CD4-positive, alpha-beta T cell treated with Interleukin-1 beta for 1 hour (primary cell): ENCODE measurements at places on chromosomes 3 and 15.

DNA sequence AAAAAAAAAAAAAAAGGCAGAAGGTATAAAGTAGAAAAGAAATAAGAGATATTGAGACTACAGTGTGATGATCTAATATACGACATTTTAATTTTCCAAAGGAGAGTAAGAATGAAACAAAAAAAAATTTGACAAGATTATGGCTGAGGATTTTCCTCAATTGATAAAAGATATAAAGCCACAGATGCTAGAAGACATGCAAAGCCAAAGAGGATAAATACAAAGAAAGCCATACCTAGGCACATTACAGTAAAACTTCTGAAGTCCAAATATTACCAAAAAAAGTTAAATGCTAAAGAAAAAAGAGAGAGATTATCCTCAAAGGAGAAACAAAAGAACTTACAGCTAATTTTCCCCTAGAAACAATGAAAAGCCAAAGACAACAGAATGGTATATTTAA, 20.3 kb upstream of the SUSD5 start:
- no peak for DNase-seq

- no peak for DNase-seq
These were observed 203.4 kb downstream of the TBC1D2B start for GRCh38 chr15:77874063-77874462.

- no peak for DNase-seq
These were observed 215.7 kb upstream of the CFAP20DC start for GRCh38 chr3:59265566-59265965.

GRCh38 chr15:40327457-40327856, 4.0 kb downstream of the INAFM2 start:
- DNase-seq, result no peak

DNA sequence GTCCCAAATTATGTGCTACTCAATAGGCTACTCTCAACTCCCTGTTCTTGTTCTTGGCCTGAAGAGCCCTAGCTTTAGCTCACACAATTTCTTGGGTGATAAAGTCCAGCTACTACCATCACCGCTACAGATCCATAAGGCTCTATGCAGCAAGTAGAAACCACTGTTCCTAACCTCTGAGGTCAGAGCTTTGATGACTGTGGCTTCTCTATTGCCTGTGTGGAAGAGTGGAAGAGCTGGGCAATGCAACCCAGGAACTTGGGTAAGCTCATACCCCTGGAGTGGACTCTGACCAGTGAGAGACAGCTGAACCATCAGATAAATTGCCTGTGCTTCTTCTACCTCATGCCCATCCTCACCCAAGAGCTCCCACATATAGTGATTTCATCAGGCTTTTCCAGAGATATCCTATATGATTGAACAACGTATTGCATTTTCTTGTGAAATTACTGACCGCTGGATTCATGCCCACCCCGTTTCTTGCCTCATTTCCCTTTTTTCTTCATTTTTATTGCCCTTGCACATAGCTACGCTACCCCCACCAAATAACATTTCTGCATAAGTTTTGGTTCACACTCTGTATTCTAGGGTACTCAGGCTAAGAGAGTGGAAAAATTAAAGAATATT, 172.3 kb upstream of the MBNL1 start:
- no peak for DNase-seq

DNA sequence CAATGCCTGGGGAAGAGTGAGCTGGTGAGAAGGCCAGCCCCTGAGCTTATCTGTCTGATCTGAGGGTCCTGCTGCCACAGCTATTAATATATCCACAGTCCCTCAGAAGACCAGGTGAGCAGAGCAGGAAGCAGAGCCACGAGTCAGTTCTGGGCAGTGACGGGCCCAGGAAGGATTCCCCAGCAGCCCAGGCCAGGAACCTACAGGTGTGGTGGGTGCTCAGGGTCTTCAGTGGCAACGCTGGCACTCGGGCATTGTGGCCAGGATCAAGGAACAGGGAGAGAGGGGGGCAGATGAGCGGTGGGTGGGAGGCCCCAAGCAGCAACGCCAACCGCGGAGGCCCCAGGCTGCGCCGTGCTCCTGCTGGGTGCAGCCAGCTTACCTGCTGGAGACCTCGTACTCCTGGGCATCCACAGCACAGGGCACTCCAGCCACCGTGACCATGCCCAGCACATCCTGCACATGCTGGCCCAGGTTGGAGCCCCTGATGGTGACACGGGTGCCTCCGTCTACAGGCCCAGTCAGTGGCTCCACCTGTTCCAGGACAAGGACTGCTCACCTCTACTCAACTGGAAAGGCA, 12.3 kb downstream of the PLXNB1 start:
- no peak for DNase-seq

- DNase-seq, result no peak
These were observed 30.4 kb downstream of the GRIP2 start for GRCh38 chr3:14509796-14510100.

- no peak for DNase-seq
These were observed 207.2 kb downstream of the ROBO2 start for GRCh38 chr3:77247061-77247460.

DNA sequence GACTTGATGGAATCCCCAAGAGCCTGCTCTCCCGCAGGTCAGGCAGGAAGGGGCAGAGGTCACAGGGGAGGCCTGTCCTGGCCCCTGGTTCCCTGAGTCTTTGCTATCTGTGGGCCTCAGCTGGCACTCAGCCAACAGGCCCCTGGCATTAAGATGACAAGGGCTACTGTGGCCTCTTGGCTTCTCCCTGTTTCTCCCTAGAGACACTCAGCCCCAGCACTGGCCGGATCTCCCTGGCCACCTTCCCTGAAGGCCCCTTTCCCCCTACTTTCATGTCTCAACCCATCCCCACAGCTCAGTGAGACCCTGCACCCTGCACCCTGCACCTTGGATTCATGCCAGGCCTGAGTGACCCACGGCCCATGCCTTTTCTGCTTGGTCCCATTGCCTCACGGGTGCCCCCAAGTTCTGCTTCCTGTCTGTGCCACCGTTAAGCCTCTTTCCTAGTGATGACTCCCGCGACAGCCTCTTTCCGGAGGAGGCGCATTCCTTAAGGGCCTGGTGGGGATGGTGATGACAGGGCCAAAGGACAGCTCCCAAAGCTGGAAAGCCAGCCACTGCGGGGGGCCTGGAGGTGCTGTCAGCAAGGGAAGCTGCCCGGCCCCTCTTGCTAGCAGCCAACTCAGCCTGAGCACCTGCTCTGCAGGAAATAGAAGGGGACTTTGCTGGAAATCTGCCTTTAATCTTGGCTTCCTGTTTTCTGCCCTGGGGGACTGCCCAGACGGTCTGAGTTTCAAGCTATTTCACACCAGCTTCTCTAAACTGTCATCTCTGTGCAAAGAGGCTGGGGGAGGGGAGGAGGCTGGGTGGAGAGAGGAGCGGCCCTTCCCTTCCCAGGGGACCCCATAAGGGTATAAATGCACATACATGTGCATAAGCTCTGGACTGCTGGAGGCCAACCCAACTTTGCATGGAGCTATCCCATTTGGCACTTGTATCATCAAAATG, 4.8 kb upstream of the CSK start:
- DNase-seq, result peak; percentile 78

GRCh38 chr3:143331350-143331749, 211.8 kb downstream of the CHST2 start:
- DNase-seq, result no peak

- DNase-seq, result no peak
These were observed 71.8 kb downstream of the CHDH start for GRCh38 chr3:53774414-53774813.

GRCh38 chr15:33903661-33904060, 64.6 kb upstream of the CHRM5 start:
- DNase-seq, result no peak

DNA sequence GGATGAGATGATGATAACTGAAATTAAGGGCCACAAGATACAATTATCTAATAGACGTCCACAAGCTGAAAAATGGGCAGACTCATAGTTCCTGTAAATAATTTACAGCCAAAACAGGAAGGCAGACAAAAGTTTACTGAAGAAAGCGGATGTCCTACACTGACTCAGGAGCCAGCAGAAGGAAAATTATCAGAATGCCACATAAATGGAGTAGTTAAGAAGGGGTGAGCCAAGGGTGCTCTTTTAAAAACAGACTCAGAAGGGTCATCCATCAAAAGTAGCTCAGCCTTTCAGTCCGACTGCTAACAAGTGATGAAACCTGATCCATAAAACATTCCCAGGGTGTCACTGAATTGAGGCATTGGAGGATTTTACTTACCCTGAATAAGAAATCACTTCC, 39.8 kb downstream of the TUSC7 start:
- DNase-seq, result no peak

- DNase-seq, result no peak
These were observed 34.2 kb upstream of the PRR23E start for GRCh38 chr3:127158614-127159229.

GRCh38 chr3:155392138-155392537, 98.7 kb upstream of the STRIT1 start:
- no peak for DNase-seq

DNA sequence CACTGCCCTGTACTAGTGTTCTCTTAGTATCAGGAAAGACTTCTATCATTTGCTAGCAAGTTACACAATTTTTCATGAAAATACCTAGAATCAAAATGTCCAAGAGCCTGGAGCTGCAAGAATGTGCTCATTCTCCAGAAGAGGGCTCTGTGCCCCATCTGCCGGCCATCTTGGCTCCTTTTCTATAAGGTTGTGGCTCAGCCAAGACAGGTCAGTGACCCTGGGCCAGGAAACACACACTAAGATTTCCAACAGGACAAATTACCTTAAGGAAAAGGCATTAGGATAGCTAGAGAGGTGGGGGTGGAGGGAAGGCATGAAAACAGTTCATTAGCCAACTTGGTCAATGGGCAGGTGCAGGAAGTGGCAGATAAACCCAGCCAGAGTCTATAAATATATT, 20.7 kb downstream of the TIMP4 start:
- no peak for DNase-seq

DNA sequence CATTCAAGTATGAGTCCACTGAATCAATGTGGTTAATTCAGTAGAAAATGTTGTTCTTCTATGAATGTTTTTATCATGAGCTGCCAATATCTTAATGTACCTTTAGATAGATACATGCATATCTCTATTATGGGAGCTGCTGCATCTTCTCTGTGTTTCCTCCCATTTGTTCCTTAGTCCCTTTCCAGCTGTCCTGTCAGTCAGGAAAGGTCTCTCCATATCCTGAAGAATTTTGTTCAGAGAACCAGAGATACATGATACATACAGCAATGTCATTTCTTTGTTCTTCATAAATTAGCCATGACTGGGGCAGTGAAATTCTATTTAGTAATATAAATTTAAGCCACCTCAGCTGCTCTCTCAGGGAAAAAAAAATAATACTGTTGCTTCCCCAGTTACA, 103.7 kb downstream of the P3H2 start:
- DNase-seq, result no peak

- peak; percentile 12 for DNase-seq
These were observed 4.9 kb downstream of the HDAC11 start for GRCh38 chr3:13484851-13485590.

- DNase-seq, result no peak
These were observed 8.8 kb downstream of the TBC1D23 start for GRCh38 chr3:100269410-100270214.

- no peak for DNase-seq
These were observed 20.4 kb upstream of the SHC4 start for GRCh38 chr15:48984021-48984710.

GRCh38 chr15:73632670-73633058, 525 bp downstream of the NPTN start:
- DNase-seq, result no peak

DNA sequence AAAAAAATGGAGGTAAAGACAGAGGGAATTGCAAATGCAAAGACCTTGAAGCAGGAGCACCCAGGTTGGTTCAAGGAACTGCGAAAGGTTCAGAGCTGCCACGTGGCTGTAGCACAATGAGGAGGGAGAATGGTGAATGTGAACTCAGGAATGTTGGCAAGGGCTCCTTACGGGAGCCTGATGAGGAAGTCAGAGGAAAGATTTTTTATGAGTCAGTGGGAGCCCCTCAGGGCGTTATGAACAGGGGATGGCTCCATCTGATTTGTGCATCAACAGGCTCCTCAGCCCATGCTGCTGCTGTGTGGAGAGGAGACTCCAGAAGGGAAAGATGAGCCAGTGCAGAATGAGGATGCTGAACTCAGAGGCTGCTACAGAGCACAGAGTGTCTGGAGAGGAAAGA, 194.4 kb downstream of the ARRDC4 start:
- DNase-seq, result no peak

GRCh38 chr3:30632065-30632464, 25.7 kb downstream of the TGFBR2 start:
- no peak for DNase-seq

DNA sequence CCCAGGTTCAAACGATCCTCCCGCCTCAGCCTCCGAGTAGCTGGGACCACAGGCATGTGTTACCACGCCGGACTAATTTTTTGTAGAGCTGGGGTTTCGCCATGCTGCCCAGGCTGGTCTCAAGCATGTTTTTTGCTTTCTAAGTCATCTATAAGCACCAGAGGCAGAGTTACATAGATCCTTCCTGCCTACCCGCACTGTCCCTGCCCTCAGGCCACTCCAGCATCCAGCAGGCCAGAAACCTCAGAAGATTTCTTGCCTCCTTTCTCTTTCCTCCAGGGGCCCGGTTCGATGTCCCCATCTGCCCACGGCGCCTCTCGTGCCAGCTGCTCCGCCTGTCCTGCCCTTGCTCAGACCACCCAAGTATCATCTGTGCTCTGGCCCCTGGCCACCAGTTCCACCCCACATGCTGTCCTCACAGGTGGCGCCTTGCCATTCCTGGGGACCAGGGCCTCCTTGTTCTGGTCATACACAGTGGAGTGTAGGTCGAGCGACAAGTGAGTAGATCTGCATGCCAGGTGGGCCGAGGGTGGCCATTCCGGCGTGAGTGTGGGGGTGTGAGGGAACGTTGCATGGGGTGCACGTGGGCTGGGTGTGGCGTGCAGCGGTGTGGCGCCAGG, 27.3 kb downstream of the KLHDC8B start:
- DNase-seq, result no peak

- DNase-seq, result no peak
These were observed 94.5 kb downstream of the GOLIM4 start for GRCh38 chr3:168001244-168001643.

GRCh38 chr3:182092662-182093262, 381.0 kb downstream of the SOX2 start:
- no peak for DNase-seq

- no peak for DNase-seq
These were observed 316.9 kb upstream of the TLE3 start for GRCh38 chr15:70414626-70415025.

GRCh38 chr3:40179016-40179415, 130.5 kb upstream of the EIF1B start:
- peak; percentile 12 for DNase-seq

GRCh38 chr3:156816091-156816793, 9.9 kb upstream of the LEKR1 start:
- DNase-seq, result peak; percentile 42

GRCh38 chr15:35121611-35122359, 36.7 kb upstream of the NANOGP8 start:
- DNase-seq, result no peak

DNA sequence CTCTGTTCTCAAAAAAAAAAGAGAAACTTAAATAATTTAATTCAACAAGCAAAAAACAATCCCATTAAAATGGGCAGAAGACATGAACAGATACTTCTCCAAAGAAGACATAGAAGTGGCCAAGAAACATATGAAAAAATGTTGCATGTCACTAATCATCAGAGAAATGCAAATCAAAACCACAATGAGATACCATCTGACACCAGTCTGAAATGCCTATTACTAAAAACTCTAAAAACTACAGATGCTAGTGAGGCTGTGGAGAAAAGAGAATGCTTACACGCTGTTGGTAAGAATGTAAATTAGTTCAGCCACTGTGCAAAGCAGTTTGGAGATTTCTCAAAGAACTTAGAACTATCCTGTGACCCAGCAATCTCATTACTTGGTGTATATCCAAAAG, 382.9 kb downstream of the OTOL1 start:
- no peak for DNase-seq
